ENCODE measurements at places on chromosomes 5 and 9.

- peak; percentile 76 for DNase-seq
These were observed 795 bp upstream of the PJA2 start for GRCh38 chr5:109410389-109411148.

- DNase-seq, result no peak
These were observed 31.4 kb downstream of the RXRA start for GRCh38 chr9:134357631-134358025.

DNA sequence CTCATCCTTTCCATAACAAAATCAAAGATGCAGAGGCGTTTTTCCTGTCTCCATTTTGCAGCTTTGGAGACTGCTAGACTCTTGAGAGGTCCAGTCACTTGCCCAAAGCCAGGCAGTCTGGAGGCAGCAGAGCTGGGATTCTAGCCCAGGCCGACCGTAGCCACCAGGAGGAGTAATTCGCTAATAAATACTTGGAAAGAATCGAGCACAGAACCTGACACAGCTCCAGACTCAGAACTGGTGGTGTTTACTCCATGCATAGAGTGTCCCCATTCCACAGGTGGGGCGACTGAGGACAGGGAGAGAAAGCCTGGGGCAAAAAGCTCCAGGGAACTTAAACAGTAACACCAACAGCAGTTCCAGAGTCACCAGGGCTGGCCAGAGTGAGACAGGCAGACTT lies 10.7 kb upstream of the CERCAM start:
- peak; percentile 58 for DNase-seq

DNA sequence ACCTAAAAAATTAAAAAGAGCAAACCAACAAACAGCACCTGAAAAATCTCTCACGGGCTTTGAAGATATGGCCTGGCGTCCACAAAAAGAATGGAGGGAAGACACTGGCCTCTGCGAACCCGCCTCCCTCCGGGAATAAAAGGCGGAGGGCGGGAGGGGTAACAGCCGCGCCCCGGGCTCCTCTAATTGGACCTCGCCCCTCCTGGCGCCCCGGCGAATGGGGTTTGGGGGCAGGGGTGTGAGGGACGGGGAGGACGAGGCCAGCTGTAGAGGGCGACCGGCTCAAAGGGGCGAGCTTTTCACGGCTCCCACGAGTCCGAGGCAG lies 753 bp downstream of the FANCC start:
- peak; percentile 73 for DNase-seq

DNA sequence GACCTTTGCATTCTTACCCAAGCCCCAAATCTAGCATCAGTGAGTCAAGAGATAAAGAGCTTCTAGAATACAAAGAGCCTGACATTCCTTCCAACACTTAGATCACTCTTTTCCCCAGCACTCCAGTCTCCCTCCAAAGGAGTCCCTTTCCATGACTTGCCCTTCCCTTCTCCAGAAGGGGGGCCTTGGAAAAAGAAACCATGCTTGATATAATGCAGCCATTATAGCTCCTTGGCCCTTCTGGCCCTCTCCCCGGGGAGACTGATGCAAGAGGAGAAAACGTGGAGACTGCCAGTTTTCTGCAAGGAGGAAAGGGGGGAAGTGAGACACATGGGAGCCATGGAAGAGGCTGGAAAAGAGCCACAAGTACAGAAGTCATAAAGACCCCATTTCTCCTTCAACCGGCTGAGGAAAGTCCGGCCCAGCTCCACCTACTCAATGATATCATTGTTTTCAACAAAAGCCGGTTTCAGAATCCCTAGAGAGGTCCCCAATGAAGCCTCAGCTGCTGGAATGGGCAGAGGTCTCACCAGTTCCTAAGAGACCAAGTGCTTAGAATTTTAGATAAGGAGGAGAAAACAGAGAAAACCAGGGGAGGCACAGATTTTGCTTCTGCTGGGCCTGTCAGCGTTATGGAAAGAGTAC lies 29.0 kb downstream of the ADAM19 start:
- no peak for DNase-seq

GRCh38 chr9:114792396-114792795 lies 13.4 kb downstream of the TNFSF15 start:
- DNase-seq, result no peak

DNA sequence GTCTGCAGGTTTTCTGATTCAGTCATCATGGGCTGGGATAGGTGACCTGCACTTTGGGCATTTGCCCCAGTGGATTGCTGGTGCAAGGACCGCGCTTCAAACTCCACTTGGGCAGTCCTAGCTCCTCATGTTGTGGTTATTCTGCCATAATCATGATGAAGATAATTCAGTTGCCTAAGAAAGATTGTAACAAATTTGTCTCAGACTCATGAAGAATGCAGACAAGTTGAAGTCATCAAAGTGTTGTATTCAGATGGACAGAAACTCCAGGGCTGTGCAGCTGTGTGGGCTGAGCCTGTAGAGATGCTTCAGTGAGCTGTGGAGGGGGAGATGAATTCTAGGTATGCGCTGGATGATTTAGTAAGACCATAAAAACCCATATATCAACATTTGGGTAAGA lies 38.5 kb downstream of the TARS1 start:
- DNase-seq, result peak; percentile 55

DNA sequence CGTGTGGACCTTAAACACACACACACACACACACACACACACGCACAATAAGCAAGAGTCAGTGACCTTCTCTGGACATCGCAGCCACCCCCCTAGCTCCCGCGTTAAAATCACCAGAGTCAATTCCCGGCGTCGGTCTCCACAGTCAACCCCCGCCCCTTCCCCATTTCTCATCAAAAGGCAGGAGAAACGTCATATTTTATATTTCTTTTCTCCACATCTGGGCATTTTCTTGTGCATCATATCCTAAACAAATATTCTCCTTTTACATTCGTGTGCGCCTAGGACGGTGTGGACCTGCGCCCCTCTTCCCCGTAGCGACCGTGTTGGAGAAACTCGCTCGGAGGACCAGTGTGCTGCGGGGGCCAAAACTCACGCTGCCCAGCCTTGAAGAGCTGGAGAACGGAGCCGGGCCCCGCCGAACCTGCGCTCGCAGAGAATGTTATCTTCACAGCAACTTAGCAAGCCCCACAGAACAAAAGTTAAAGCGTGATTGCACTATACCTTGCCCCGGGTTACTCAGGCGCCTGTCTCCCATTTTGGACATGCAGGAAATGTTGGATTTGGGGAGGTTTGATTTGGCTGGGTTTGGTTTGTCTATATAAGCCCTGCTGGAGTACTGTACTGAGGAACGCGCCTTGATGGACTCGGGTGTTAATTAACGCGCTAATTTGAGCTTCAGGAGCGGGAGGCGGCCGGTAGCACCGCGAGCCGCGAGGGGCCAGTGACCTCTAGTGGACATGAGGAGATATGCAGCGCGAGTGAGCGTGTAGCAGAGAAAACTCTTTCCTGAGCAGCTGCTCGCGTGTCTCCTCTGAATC lies 192.4 kb downstream of the MEF2C start:
- DNase-seq, result peak; percentile 94

GRCh38 chr9:76365028-76365427 lies 29.2 kb downstream of the RFK start:
- DNase-seq, result peak; percentile 83

- no peak for DNase-seq
These were observed 72.4 kb upstream of the SNX2 start for GRCh38 chr5:122702524-122702875.

DNA sequence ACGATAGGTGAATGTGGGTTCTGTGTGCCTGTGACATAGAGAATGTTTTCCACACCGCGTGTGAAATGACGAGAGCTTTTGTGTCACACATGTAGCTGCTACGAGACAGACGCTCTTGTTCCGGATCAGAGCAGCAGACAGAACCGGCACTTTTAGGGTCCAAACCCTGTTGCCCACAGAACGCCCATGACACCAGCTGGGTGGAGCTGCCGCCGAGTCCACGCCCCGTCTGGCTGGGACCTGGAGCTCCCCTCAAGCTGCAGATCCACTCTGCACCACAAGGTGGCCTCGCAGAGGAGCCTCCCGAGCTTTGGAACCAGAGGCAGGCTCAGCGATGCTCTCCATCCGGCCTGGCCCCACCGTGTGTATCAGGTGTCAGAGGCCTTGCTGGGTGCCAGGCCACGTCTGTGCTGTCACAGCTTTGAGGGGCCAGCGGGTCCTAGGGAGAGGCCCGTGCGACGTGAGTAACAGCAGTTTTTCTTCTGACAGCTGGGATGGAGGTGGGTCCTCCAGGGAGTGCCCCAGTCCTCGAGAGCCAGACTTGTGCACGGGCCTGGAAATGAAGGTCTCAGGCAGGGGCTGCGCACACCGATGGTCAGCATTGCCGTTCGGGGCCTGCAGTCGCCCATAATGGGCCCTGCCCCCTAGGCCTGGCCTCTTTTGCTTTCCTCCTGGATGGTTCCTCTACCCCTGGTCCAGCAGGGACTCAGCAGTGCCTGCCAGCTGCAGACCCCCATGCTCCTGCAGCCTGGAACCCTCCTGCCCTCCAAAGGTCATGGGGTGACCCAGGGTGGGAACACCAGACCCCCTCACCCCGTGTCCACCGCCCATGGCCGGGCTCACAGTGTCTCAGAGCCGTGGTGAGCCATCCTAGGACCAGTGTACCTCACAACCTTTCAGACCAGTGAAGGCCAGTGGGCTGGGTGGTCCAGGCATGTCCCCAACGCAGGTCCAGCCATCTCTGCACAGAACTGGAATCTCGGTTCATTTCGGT lies 2.5 kb upstream of the LRRC14B start:
- DNase-seq, result peak; percentile 94

GRCh38 chr9:14780251-14780650 lies 57.7 kb upstream of the CER1 start:
- no peak for DNase-seq

- DNase-seq, result no peak
These were observed 29.5 kb downstream of the PFDN1 start for GRCh38 chr5:140273401-140273877.

GRCh38 chr9:95722141-95722540 lies 153.3 kb upstream of the ERCC6L2 start:
- DNase-seq, result no peak

GRCh38 chr9:80649001-80649420 lies 1040.3 kb downstream of the TLE1 start:
- peak; percentile 92 for DNase-seq

DNA sequence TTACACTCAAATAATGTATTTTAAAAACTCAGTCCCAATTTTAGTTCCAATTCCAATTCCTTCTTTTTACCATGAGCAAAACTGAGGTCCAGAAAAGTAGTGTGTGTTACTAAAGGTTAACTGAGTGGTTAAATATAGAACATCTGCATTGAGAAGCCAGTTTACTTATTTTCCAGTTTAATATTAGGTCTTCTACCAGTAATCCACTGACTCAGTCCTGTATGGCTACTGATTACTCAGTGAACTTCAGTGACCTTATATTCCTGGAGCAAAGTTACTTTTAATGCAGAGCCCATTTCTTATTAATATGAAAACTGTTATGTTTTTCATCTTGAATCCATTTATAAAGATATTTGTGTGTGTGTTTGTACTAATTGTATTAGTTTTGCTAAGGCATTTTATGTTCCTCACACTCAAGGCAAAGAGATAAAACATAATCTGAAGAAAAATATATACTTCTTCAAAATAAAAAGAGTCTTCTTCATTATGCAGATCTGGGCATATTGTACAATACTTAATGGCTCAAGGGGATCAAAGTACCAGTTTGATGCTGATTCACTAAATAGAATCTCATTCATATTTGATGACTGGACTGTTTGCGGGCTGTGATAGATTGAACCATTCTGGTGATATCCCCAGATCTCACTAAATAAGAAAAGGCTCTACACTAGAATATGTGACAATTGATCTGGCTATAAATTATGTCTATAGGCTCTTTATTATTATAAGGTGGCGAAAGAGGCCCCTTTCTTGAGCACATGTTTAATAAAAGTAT lies 60.8 kb downstream of the DMXL1 start:
- DNase-seq, result no peak

GRCh38 chr5:172123269-172123692 lies 64.7 kb downstream of the STK10 start:
- DNase-seq, result peak; percentile 81

GRCh38 chr5:143506836-143507552 lies 103.5 kb upstream of the NR3C1 start:
- peak; percentile 86 for DNase-seq

Data from astrocyte of the hippocampus (primary cell).